Activated effector memory CD4-positive, alpha-beta T cell treated with Interleukin-2 at 50 U/mL for 16 hours (primary cell): ENCODE measurements at places on chromosomes 2 and 18.

DNA sequence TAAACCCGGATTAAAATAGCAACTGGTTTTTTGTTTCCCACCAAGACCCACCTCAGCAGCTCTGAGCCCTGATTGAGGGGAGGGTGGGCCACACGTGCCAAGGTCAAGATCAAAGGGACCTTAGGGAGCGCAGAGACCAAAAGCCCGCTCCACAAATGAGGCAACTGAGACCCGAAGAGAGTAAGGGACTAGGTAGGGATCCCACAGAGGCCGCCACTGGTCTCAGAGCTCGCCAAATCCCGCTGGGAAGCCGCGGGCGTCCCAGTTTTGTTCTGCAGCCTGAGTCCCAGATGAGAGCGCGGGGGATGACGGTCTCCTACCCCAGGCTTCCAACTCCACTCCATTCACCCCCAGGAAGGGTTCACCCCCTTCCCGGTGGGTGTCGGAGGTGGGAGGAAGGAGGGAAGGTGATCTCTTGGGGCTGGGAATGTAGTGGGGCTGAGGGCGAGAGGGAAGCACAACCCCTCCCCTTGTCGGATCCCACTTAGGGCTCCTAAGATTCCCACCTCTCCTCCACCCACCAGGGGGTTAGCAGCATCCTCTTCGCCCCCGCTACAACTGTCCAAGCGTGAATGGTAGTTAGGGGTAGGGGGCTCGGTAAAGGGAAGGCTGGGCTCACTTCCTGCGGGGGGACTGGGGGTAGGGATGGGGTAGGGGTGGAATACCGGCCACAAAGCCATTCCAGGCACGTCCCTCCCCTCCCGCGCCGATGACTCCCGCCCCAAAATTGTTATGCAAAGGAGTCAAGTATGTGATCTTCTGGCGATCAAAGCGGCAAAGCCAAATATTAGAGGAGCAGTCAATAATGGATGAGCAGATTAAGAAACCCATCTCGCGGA is 7.3 kb upstream of the EN1 start:
- DNase-seq: no peak

DNA sequence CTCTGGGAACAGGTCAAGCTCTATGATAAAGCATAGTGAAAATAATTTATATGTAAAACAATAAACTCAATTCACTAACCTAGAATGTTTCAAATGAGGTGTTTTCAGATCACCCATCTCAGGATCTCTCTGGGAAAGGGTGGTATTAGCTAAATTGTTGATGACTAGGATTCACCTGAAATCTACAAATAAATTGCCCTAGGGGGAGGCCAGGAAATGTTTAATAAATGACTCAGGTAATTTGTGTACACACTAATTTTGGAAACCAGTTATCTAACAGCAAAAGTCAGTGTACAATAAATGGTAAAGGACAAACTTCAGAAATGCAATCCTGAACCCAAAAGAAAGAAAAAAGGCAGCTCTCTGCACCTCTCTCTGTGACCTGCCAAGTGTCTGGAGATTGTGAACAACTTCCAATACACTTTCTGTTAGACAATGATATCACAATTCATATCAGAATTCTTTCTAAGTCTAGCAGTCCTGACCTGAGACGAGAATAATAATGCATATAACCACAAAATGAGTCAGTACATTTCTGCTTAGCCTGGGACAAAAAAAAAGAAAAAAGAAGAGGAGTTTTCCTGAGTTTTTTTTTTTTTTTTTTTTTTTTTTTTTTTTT is 760.0 kb downstream of the EPHA4 start:
- no peak for DNase-seq

DNA sequence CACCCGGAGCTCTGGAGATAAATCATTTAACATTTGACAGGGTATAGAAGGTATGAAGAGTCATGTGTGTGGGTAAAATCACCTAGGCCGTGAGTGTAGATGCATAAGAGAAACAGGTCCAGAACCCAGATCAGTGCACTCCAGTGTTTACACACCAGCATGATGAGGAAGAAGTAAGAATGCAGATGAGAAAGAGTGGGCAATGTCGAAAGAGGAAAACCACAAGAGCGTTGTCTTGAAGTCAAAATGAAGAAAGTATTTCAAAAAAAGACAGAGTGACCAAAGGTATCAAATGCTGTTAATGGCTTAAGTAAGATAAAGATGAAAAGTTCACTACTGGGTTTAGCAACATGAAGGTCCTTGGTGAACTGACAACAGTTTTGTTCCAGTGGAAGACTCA is 32.0 kb upstream of the PLB1 start:
- no peak for DNase-seq

GRCh38 chr2:62499430-62500060 is 6.5 kb downstream of the TMEM17 start:
- no peak for DNase-seq

- DNase-seq: no peak
These were observed 13.7 kb upstream of the PRELID3A start for GRCh38 chr18:12393998-12394397.

DNA sequence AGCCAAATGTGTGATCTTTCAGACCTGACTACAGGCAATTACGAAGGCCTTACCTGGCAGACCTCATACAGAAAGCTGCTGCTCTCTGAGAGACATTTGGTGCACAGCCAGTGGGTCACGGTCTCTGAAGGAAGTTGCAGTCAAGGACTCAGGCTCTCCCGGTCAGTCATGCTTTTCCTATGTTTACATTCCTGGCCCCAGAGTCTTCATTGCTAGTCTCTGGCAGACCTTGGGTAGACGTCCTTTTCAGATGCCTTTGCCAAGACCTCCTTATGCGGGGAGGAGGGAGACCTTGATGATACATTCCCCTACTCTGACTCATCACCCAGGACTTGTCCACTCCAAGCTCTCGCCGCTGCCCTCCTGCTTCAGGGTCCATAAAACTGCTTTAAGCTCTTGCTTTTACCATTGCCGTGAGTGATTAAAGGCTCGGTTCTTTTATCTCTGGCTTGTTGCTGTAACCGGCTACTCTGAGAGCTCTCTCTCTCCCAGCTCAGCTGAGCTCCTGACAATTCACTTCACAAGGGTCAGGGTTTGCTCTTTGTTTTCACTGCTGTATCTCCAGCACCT is 62.0 kb upstream of the SLC35F5 start:
- DNase-seq: no peak

GRCh38 chr2:99827296-99827999 is 314.9 kb downstream of the AFF3 start:
- DNase-seq: no peak

DNA sequence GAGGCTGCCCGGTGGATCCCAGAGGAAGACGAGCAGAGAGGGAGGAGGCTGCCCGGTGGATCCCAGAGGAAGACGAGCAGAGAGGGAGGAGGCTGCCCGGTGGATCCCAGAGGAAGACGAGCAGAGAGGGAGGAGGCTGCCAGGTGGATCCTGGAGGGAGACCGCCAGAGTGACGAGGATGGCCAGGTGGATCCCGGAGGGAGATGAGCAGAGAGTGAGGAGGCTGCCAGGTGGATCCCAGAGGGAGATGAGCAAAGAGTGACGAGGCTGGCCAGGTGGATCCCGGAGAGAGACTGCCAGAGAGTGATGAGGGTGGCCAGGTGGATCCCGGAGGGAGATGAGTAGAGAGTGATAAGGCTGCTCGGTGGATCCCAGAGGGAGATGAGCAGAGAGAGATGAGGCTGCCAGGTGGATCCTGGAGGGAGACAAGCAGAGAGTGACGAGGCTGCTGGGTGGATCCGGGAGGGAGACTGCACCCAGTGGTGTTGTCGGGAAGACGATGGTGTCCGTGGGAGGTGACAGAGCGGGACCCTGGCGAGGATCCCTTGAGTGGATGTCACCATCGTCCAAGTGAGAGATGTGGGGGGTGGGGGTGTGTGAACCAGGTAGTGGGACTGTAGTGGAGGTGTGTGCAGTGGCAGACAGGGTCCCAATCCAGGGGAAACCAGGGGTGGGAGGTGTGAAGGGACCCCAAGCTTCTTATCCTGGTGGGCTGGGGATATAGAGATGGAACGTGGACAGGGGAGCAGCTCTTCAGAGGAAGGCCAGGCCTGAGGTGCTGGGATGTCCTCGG is 22.3 kb downstream of the DCDC2C start:
- no peak for DNase-seq

- no peak for DNase-seq
These were observed 33.2 kb upstream of the AGAP1 start for GRCh38 chr2:235460548-235461047.

- DNase-seq: no peak
These were observed 32.3 kb downstream of the KLF7 start for GRCh38 chr2:207133458-207133819.

GRCh38 chr2:223925106-223925505 is 20.0 kb downstream of the WDFY1 start:
- no peak for DNase-seq

- no peak for DNase-seq
These were observed 28.4 kb upstream of the DYNC2LI1 start for GRCh38 chr2:43745457-43745856.

DNA sequence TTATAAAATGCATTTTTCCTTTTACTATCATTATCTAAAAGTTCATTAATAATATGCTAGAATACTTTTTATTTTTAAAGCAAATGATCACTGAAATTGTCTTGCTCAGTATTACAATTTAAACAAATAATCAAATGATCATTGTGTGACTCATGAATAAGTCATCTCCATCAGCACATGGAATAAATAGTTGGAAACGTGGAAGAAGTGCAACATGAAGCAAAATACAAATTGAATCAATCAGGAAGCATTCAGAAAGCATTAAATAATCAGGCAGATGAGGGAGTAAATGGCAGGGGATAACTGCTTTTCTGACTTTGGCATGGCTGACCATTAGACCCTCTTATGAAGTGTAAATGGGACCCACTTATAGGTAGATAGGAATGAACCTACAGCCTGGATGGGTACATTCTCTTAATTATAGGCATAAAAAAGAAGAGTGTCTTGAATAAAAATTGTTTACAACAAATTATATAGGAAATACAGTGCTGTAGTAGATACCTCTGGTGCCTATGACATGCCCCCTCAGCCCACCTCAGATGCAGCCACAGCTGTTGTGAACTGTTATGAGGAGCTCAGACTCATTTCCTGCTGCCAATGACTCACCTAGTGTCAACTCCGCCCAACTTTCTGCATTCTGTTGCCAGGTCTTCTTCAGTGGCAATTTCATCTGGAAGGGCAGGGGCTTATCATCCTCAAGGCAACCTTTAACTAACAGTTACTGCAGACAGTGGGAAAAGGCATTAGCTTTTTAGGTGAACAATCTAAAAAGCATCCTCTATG is 936.0 kb downstream of the TRIB2 start:
- no peak for DNase-seq

- no peak for DNase-seq
These were observed 34.0 kb downstream of the UGP2 start for GRCh38 chr2:63875559-63876245.

DNA sequence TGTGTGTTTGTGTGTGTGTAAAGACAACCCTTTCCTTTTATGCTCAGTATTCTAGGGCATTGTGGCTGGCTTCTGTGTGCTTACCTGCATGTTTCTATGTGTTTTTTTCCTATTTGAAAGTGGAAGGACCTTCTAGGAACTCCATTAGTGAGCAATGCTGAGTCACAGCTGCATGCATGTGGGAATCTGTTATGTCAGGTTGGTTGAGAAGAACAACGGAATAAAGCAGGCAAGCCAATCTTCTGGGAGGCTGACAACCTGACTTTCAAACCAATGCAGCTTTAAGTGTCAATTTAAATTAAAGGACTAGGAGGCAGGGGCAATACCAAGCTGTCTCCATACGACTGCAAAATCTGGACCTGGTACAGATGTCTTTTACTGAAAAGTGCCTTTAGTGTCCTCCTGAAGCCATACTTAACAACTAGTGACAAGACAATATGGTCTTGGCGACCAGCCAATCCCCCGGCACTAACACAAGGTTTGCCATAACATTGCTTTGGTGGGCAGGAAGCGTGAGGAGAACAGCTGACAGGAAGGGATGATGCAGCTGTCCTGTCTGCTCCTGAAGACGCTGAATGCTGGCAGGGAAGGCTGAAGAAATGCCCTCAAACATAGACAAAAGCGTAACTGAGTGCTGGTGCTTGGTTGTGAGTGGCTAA is 514.7 kb upstream of the CDH7 start:
- no peak for DNase-seq

GRCh38 chr2:24577481-24577880 is 86.4 kb downstream of the NCOA1 start:
- no peak for DNase-seq

DNA sequence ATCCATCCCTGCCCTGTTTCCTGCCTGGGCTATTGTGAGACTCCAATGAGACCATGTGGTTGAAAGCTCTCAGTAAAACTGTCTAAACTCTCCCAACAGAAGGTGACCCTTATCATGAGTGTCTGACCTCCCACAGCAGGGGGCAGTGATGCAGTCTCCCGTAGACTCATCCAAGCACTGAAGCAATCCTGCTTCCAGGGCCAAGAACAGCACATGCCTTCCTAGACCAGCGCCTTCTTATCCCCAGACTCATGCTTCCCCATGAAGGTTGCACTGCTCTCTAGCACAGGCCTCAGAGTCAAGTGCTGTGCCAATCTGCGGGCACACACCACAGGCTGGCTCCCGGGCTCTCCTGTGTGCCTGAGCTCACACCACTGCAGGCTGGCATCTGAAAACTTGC is 112.3 kb downstream of the TNS1 start:
- DNase-seq: no peak

DNA sequence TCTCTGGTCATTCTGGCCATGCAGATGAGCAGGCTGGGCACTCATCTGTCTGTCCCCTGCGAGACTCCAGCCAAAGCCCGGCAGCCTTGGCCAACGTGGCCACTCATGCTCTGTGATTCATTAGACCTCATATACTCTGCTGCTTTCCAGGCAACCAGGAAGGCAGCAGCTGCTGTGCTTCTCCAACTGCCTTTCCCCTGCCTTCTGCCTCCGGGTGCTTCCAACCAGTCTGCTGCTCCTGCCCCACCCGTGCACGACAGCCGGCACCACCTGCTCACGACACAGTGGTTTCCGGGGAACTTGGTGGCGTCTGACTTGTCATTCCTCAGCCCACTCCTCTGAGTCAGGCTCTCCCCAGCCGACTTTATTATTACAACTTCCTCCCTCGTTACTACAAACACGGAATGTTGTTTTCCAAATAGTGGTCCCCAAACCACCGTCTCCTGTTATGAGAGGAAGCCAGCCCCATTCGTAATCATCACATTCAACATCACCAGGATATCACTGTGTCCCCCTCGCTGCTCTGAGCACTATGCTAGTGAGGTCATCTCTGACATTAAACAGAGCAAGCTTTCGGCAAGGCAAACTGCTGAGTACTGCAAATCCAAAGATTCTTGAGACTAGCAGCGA is 392.4 kb downstream of the ALK start:
- no peak for DNase-seq
